HS-27A (cell line): ENCODE measurements at places on chromosomes 3 and 15.

GRCh38 chr3:7484636-7485035 is 623.7 kb downstream of the GRM7 start:
- DNase-seq = no peak

DNA sequence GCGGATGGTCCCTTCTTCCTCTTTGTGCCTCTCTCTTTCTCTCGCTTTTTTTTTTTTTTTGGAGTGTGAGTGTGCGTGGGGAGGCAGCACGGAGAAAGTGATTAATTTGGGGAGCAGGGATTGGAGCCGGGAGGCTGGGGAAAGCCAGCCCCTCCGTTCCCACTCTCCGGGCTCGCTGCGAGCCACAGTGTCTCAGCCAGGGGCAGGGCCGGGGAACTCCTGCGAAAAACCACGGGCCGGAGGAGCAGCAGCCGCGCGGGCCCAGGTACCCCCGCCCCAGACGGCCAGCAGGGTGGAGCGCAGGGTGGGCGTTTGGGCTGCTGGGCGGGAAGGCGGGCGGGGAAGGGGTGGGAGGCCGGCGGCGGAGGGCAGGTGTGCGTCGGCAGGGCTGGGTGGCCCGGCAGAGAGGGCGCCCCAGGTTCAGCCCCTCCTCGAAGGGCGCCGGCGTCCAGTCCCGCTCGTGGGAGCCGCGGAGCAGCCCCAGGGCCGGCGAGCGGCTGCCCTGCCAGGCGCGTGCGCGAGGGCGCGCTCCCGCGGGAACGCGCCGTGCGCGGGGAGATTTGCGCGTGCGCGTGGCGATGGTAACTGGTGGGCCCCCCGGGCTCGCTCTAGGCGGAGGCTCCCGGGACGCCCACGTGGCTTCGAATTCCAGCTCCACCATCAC is 1.4 kb downstream of the CHL1 start:
- no peak for DNase-seq

GRCh38 chr15:95594496-95594895 is 736.0 kb upstream of the NR2F2 start:
- no peak for DNase-seq

DNA sequence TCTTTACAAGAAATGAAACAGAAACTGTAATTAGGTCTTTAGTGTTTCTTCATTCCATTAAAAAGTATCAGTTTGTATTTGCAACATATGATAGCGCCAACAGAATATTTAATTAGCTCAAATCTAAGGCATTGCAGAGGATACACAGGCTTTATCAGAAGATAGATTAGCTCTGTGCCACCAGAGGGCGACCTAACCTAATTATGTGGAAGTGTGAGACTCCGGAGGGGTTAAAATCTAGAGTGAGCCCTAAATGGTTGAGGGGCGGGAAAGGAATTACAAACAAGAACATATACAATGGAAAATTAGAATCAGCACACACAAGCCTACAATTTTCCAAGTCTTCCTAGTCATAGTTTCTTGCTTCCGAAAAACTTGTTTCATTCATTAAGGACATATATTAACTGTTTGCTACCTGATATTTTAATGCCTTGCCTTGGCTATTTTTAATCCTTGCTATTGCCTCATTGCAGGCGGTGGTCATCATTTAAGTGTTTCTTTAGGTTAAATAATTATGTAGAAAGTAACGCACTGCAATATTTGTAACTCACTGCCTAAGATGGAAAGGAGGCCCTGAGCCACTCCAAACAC is 18.0 kb upstream of the RYR3 start:
- DNase-seq = peak; percentile 24
